ENCODE measurements at places on chromosomes 1 and 21. TPM values are rescaled to one million over a fixed set of nuclear protein-coding genes. Genes with fewer than 3 reads are reported as not detected.

NBPF19 gene
- total RNA-seq = 8.8 TPM

FNDC10 gene
- total RNA-seq = 0.82 TPM

MAEL gene
- not detected for total RNA-seq

FRRS1 gene
- 2.4 TPM for total RNA-seq

LCK gene
- 0.81 TPM for total RNA-seq

GNL2 gene
- total RNA-seq = 52.3 TPM

CSMD2 gene
- total RNA-seq = 0.22 TPM

C8B gene
- not detected for total RNA-seq

PAQR6 gene
- total RNA-seq = 0.32 TPM

SERPINC1 gene
- 0.22 TPM for total RNA-seq

TCHHL1 gene
- total RNA-seq = not detected

TLCD4 gene
- total RNA-seq = 16.7 TPM

TMCC2 gene
- 3.4 TPM for total RNA-seq

KRTAP7-1 gene
- not detected for total RNA-seq

RGS1 gene
- total RNA-seq = 1.7 TPM

- DNase-seq = no peak
Observed at GRCh38 chr1:110850627-110851026, 22.3 kb upstream of the CD53 start.

GRCh38 chr21:18275781-18276180 lies 31.1 kb downstream of the CHODL start:
- DNase-seq = no peak

- DNase-seq = no peak
Observed at GRCh38 chr1:57839067-57839466, 415.2 kb upstream of the DAB1 start.

DNA sequence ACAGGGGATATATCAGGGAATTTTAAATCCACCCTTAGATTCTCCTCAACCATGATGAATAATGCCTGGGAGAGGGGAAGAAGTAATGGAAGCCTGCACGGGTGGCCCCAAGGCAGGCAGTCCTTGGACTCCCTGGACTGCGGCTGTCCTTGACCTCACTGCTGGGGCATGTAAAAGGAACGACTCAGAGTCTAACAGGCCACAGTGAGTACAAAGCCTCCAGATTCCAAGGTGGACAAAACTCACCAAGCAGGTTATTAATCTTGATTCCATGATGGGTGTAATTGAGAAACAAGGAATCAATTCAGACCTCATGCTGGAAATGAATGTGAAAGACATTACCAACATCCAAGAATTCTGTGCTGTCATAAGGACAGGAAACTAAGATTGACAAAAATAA lies 13.0 kb upstream of the ARHGAP29 start:
- DNase-seq = no peak

- DNase-seq = no peak
Observed at GRCh38 chr1:113881661-113882060, 5.7 kb downstream of the BCL2L15 start.

- DNase-seq = no peak
Observed at GRCh38 chr1:90246069-90246468, 251.2 kb downstream of the ZNF326 start.

- DNase-seq = no peak
Observed at GRCh38 chr1:27990920-27991537, 31.3 kb downstream of the XKR8 start.

DNA sequence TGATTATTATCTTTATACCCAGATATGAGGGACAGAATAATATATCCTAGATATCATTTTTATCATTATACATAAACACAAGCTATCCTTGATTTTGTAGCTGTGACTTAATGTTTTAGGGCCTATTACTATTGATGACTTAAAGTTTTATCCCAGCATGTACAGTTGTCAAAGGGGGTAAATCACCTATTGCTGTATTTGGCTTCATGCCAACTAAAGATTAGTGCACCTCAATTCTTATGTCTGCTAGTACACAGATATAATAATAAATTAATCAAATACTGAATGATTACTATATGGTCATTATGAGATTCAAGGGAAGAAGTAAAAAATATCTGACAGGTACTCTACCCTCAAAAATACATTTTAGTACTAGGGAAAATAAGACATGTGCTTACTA lies 84.0 kb downstream of the SYT14 start:
- no peak for DNase-seq

- no peak for DNase-seq
Observed at GRCh38 chr21:38188037-38188436, 68.8 kb upstream of the KCNJ15 start.

DNA sequence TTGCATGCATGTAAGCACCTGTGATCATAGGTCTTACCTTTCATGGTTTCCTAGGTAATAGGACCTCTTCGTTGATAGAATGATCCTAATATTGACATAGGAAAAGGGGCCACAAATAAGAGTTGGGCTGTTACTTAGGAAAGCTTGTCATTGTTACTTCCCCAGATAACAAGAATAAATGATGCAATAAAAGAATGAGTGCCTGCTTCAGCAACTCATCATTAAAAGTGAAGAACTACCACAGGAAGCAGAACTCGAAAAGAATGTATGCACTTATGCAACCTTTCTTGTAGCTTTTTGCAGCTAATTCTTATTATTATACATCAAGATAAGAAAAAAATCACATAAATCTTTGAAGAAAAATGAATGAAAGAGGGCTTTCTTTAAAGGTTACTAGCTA lies 548.6 kb downstream of the LTN1 start:
- DNase-seq = no peak

- DNase-seq = no peak
Observed at GRCh38 chr21:14543983-14544382, 2.1 kb downstream of the SAMSN1 start.

GRCh38 chr1:4336507-4336906 lies 317.9 kb upstream of the AJAP1 start:
- no peak for DNase-seq

- DNase-seq = no peak
Observed at GRCh38 chr1:5428351-5428750, 563.9 kb downstream of the NPHP4 start.

GRCh38 chr1:157994704-157995582 lies 1.5 kb downstream of the KIRREL1 start:
- peak; percentile 35 for DNase-seq

- no peak for DNase-seq
Observed at GRCh38 chr1:63316598-63316983, 5.8 kb upstream of the FOXD3 start.

DNA sequence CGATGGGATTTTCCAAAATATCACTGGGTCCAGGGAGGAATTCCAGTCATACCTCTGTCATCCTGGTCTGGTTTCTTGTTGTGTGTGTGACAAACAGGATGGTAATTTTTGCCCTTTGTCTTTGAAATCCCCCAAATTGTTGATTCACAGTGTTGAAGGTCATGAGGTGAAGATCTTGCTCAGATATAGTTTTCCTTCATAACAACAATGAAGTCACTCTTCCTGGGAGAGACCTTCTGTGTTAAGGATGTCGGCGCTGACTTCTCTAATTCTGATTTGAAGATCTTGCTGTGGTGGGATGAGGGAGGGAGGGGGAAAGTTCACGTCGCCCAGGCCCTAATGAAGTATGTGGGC lies 32.2 kb upstream of the MPZL1 start:
- DNase-seq = no peak

DNA sequence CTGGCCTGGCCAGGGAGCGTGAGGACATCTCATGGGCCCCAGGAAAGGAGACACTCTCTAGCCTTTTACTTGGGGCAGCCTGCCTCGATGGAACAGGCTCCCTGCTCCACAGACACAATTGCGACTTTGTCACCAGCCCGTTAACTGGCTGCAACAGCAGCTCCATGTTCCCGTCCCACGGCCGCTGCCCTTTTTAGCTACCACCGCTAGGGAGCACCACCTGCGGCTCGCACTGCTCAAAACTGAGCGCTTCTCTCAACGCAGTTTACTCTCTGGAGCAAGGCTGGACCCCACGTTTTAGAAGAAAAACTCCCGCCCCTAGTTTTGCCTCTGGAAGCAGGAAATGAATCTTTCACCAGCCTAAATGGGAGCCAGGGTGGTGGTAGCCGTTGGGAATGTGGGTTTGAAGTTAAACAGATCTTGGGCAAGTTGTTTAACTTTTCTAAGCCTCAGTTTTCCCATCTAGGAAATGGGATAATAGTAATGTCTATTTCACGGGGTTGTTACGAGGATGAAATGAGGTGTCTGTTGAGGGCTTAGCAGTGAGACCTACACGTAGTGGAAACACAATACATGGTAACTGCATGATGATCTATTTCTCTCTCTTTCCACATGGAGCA lies 3.5 kb upstream of the LRRC38 start:
- DNase-seq = no peak

DNA sequence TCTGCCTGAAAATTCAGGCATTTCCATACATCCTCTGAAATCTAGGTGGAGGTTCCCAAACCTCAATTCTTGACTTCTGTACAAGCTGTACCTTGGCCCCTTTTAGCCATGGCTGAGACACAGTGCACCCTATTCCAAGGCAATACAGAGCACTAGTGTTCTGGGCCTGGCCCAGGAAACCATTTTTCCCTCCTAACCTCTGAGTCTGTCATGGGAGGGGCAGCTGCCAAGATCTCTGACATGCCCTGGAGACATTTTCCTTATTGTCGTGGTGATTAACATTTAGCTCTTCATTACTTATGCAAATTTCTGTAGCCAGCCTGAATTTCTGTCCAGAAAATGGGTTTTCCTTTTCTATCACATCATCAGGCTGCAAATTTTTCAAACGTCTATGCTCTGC lies 248.0 kb upstream of the RGS18 start:
- no peak for DNase-seq

GRCh38 chr1:183039985-183040447 lies 16.8 kb downstream of the LAMC1 start:
- no peak for DNase-seq
